ENCODE measurements at places on chromosomes 3 and 15.

DNA sequence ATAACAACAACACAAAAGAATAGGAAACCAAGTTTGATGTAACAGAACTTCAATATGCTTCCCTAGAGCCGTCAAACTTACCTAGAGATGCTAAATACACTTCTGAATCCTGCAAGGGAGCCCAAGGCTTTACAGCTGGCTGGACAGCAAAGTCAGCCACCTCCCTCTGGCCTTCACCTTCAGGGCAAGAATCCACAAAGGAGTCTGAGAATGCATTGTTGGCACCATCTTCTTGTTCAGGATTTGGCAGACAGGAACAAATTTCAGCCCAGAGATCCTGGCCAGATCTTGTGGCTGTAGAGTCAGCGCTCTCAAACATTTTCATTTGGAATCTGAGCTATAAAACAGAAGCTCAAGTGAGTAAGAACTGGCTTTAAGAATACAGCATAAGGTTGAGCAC is 2.2 kb downstream of the CCDC32 start:
- no peak for DNase-seq

- no peak for DNase-seq
Observed at GRCh38 chr3:129777806-129778205, 115.7 kb downstream of the TMCC1 start.

- DNase-seq = no peak
Observed at GRCh38 chr3:196666001-196666867, 26.7 kb downstream of the NRROS start.

- no peak for DNase-seq
Observed at GRCh38 chr3:101117980-101118379, 124.8 kb upstream of the ABI3BP start.

- DNase-seq = no peak
Observed at GRCh38 chr3:111617912-111618601, 22.9 kb upstream of the ZBED2 start.

- no peak for DNase-seq
Observed at GRCh38 chr3:12288182-12289129, at the start of gene PPARG. TSS of gene PPARG (plus strand) at chr3:12289070. CDS start at chr3:12379712, 90,642 bp downstream.

- DNase-seq = no peak
Observed at GRCh38 chr3:69948246-69948862, 51.2 kb upstream of the SAMMSON start.

DNA sequence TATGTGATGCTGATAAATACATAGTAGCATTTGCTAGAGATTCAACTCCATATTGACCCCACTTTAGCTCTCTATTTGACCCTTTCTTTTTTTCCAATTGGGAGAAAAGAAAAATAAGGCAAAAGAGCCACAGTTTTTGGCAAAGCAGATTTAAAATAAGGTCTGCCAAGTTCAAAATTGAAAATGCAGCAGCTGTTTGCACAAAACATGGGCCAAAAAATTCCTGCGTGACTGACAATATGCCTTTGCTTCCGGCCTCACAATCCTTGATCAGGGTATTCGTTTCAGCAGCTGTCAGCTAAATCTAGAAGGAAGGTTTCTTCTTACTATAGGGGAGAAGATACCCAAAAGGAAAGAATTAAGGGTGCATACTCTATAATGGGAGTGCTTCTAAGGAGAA is 563.5 kb upstream of the CCDC54 start:
- DNase-seq = no peak

DNA sequence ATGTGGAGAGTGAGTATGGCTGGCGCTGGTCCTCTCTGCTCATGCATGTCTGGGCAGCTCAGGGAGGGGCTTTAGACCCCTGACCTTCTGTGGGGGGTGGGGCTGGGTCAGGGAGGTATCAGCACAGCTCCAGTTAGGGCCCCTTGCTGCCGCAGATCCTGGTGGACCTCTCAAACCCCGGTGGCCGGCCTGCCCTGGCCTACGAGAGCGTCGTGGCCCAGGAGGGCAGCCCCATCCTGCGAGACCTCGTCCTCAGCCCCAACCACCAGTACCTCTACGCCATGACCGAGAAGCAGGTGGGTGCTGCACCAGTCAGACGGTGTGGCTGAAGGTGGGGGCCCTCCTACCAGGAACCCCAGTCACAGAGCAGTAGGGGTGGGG is 20.2 kb downstream of the PLXNA1 start:
- DNase-seq = no peak

- DNase-seq = no peak
Observed at GRCh38 chr3:23805210-23805632, 534 bp upstream of the UBE2E1 start.
